ENCODE measurements at places on chromosomes 1 and 21.

DNA sequence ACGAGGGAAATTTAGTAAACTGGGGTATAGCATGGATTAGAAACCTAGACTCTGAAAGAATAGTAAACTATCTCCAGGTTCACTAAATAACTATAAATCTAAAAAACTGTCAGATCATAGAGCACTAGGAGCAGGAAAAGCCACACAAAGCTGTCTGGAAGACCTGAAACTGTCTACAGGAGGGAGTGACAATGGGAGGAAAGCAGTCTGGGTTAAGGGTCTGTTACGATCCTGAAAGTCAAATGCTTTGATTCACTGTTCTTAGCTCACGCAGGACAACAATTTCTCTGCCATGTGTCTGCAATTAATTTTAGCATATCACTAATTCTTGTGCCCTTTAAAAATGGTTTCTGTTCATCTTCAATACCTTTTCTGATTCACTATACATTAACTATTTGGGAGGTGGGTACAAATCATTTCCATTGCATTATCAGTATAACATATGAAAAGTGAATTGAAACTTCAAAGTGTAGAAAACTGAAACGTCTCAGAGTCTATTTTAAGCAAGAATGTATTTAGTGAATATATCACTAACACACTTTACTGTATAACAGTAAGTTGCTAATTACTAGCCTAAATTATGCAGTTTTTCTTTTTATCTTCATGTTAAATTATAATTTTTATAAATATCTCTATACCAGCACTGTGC, 18.4 kb downstream of the CEP170 start:
- no peak for ATAC-seq

- peak; percentile 83 for ATAC-seq
Observed at GRCh38 chr1:201019321-201019977, 4.1 kb downstream of the KIF21B start.

- no peak for ATAC-seq
Observed at GRCh38 chr1:53498555-53499131, 39.4 kb downstream of the DMRTB1 start.

DNA sequence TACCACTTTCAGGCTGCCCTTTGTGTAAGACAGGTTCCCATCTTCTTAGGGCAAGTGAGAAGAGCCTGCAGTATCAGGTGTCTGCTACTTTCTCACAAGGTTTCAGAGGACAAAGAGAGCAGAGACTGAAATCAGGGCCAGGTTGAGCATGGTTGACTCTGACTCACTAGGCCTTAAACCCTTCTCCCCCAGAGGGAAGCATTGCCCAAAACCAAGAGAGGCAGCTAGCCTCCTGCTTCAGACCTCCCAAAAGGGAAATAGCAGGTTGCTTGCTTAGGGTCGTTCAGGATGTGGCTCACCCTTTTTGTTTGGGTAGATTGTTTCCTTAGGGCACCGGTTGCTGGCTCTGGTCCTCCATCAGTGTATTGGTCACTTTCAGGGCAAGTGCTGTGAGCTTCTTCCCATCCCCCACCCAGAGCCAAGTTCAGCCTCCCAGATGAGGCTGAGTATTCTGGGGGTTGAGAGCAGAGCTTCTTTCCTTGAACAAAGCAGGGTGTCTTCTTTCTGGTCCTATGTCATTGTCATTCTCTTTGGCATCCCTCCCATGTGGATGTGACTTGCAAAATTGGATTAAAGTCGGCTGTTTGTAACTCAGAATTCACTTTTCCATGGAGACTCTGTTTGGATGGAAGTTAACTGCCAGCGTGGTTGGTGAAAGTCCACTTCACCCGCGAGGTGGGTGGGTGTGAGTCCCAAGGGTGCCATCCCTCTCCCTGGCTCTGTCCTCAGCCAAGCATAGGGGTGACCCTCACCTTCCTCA, 55.5 kb upstream of the GALNT2 start:
- no peak for ATAC-seq

- no peak for ATAC-seq
Observed at GRCh38 chr1:203269654-203270020, 35.7 kb upstream of the BTG2 start.

DNA sequence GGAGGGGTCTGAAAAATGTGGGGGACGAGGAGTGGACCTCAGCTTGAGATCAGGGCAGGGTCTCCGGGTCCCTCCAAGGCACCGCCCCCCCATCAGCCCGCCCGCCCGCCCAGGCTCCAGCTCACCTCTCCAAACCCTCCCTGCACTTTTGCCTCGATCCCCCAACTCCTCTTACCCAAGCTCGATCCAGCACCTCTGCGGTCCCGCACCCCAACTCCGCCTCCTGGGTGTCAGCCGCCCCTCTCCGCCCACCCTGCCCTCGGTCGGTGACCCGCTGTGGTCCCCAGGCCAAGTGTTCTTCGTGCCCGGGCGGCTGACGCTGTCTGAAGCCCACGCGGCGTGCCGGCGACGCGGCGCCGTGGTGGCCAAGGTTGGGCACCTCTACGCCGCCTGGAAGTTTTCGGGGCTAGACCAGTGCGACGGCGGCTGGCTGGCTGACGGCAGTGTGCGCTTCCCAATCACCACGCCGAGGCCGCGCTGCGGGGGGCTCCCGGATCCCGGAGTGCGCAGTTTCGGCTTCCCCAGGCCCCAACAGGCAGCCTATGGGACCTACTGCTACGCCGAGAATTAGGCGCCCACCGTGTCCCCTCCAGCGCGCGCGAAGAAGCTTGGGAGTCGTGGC, 5.7 kb downstream of the HAPLN2 start:
- peak; percentile 17 for ATAC-seq

DNA sequence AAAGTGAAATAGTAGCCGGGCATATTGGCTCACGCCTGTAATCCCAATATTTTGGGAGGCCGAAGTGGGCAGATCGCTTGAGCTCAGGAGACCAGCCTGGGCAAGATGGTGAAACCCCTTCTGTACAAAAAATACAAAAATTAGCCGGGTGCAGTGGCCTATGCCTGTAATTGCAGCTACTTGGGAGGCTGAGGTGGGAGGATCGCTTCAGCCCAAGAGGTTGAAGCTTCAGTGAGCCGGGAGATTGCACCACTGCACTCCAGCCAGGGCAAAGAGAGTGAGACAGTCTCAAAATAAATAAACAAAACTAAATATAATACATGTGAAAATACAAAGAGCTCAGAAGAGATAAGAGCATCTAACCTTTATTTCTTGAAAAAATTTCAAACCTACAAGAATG, 2.3 kb upstream of the MSTO1 start:
- no peak for ATAC-seq

DNA sequence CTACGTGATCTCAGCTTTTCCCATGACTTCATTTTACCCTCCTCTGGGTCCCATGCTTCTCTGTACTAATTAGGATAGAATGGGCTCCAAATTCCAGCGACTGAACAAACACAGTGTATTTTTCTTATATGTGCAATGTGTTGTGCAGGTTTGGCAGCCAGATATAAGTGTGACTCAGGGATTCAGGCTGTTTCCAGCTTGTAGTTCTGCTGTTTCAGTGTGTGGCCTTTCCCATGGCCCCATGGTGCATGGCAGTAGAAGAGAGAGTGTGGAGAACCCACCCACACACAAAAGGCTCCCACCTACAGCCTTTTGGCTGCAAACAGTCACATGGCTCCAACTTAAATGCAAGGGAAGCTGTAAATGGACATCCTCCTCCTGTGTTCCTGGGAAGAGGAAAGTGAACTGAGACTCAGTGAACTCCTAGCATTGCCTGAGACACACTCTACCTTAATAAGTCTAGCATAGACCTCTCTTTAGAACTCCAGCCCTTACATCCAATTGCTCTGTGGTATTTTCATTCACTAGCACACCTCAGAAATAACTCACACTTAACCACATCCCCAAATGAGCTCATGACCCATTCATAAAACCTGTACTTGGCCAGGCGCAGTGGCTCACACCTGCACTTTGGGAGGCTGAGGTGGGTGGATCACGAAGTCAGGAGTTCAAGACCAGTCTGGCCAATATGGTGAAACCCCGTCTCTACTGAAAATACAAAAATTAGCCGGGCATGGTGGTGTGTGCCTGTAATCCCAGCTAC, 58.7 kb downstream of the KIAA0040 start:
- ATAC-seq: peak; percentile 21

GRCh38 chr1:175690298-175690697, 53.1 kb downstream of the TNR start:
- peak; percentile 24 for ATAC-seq

DNA sequence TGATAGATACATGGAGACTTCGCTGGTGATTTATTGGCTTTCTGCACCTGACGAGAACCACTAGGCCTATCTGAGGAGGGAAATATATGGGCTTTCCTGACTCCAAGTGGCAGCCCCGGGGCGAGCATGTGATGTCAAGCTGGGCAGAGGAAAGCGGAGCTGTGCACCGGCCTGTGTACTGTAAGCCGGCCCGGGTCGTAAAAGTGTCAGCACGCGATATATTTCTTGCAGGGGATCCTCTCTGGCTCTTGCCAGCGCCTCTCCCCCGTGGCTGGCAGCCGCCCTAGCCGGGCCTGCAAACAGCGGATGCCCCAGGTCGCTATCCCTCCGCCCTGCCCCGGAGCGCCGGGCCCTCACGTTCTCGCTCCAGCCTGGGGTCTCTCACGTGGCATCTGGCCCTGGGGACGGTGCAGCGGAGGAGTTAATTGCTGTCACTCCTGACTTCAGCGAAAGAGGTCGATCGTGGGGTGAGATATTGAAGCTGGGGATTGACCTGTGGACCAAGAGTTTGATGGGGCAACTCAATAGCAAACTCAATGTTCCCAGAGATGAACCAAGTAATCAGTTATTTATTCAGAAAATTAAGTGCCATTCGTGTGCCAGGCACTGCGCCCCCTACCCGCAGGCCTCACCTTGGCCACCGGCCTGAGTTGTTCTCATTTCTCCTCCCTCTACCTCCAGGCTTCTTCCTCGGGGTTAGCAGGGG, 41.0 kb upstream of the HAO2 start:
- peak; percentile 62 for ATAC-seq

DNA sequence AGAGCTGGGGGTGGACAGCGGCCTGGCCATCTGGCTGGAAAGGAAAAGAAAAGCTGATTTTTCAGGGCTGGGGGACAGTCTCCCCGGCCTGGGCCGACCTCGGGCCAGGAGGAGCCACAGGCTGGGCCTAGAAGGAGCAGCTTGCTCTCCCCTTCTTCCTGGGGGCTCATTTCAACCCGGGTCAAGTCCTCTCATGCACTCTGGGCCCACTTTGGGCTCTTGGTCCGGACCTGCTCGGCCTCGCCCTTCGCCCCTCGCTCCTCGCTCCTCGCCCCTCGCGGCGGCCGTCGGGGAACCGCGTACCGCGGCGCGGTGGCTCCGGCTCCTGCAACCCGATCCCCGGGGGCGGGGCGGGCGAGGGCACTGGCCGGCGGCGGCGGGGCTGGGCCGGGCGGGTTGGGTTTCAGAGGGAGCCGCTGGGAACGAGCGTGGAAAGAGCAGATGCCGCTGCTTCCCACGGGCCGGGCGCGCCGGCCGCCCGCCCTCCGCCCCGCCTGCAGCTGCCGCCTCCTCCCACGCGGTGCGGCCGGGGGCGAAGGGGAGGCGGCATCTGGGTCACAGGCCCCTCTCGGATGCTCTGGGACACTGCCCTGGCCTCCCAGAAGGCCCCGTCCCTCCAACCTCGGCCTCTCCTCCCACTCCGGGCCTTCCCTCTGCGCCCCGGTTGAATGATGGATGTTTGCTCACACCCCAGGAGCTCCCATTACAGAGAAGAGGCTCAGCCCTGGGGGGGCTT, 6.6 kb downstream of the HEYL start:
- ATAC-seq: no peak

DNA sequence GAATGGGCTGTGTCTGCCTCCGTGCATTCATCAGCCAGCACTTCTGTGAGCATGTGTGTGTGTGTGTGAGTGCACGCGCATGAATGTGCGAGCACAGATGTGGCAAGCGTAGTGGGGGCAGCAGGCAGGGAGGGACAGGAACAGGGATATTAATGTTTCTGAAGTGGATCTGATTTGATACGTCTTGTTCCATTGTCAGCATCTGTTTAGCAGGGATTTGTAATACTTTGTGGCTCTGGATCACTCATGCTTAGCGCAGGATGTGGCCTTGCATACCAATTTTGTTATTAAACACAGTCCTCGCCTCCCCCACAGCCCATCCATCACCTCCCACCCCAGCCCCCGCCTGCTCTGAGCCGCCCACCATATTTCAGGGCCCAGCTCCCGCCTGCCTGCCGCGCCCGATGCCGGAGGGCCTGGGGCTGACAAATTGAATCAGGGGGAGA, 52.4 kb downstream of the TMEM53 start:
- no peak for ATAC-seq

DNA sequence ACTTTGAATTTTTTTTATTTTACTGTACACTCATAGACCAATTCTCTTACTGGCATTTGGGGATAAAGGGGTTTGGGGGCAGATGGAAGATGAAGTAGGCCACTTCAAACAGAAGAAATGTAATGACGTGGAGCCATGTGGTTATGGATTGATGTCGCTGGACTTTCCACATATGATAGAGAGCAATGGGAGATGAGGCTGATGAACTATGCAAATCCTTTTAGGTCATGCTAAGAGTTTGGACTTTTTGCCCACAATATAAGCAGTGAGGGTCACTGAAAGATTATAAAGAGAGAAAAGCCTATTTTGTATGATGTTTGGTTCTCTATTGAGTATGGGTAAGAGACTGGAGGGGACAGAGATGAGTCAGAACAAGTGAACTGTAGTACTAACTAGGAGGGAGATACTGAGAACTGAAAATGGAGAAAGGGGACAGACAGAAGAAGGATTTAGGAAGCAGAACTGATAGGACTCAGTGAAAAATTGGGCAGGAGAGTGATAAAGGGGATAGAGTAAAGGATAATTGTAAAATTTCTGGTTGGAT, 9.2 kb downstream of the C1orf21 start:
- ATAC-seq: no peak

- peak; percentile 92 for ATAC-seq
Observed at GRCh38 chr1:8848663-8849386, 29.7 kb downstream of the ENO1 start.

- no peak for ATAC-seq
Observed at GRCh38 chr1:30106125-30106524, 617.3 kb downstream of the MATN1 start.

GRCh38 chr1:90434460-90434859, 282.6 kb downstream of the BARHL2 start:
- no peak for ATAC-seq

DNA sequence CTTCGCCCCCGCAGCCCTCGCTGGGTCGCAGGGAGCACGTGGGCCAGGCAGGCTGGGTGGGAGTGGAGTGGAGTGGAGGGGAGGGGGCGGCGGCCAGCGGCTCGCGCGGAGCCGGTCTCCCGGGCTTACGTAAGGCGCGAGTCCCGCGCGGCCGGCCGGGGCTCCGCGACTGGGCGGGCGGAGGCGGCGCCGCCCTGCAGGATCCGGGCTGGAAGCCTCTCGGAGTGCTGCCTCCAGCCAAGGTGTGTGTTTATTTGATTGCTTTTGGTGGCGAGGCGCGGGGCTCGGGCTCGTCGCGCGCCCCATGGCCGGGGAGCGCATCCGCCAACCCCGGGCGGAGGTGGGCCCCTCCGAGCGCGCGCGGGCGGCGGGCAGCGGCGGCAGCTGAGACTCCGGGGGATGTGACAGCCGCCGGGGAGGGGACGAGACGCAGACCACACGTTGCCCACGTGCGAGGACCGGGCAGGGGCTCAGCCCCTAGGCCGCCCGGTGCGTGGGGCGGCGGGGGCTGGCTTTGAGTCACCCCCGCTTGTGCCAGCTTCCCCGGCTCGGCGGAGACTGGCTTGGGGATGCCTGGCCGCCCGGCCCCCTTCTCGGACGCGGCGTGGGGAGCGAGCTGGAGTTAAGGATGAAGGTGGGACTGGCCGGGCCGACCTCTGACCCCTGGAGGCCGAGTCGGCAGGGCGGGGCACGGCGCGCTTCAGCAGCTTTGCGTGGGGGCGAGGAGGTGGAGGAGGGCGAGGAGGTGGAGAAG, 402 bp upstream of the AK4 start:
- ATAC-seq: peak; percentile 63

GRCh38 chr21:35198565-35198964, 149.5 kb upstream of the RUNX1 start:
- no peak for ATAC-seq

GRCh38 chr21:39430457-39430856, 15.1 kb downstream of the LCA5L start:
- no peak for ATAC-seq

All from activated T-helper 17 cell treated with anti-CD3 and anti-CD28 coated beads, Interleukin-2, amount 50 U/mL, for 72 hours (primary cell).